ENCODE measurements at places on chromosomes 6 and 20.
A peak's percentile ranks its signal among the peaks of the same experiment; 100 is the strongest.

GRCh38 chr6:44162876-44163625 lies 4.4 kb downstream of the CAPN11 start:
- no peaks in the 10 kb centered on the region for H3K4me1 ChIP-seq
- no peaks in the 10 kb centered on the region for H3K27me3 ChIP-seq
- H3K27ac ChIP-seq, result no peak overlapping the region

DNA sequence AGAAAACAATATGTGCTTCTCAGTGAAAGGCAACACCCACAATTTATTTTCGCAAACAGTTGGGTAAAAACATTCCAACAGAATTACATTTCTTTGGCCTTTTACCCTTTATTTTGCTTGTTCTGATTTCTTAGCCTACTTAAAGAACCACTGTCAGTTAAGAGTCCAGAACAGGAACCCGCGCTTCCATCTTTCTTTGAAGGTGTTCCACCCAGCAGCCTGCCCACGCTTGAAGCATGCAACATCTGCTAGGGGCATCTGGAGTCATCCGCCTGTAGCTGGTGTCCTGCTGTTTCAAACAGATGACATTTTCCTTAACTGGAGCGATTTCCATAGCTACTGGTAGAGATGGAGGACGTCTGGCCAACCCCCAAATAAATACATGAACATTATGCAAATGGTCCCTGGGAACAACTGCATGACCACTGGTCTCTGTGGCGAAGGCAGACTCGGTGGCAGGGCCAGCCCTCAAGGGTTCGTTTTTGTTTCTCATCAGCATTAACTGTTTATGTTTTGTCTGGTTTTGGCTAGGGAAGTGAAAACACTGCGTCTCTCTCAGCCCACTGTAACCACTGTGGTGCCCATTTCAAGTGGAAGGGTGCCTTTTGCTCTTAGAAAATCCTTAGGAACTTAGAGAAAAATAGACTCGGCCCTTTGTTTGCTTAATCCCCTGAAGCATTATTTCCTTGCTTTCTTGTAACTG lies 51.6 kb downstream of the LAMA4 start:
- DNase-seq, result no peak
- no peaks in the 10 kb centered on the region for H3K36me3 ChIP-seq
- no peaks in the 10 kb centered on the region for H3K4me1 ChIP-seq

- H3K4me1 ChIP-seq, result no peaks in the 10 kb centered on the region
- no peak for DNase-seq
- no peak overlapping the region for H3K4me3 ChIP-seq
- no peaks in the 10 kb centered on the region for H3K36me3 ChIP-seq
Observed at GRCh38 chr20:15799871-15800270, 773.4 kb downstream of the KIF16B start.

- no peaks in the 10 kb centered on the region for H3K36me3 ChIP-seq
- DNase-seq, result peak; percentile 33
- peaks cover 58% of the 10 kb centered on the region for H3K4me1 ChIP-seq
- peak overlapping the region; percentile 15 for H3K27ac ChIP-seq
Observed at GRCh38 chr6:89410788-89411144, 1.3 kb downstream of the RRAGD start.

GRCh38 chr6:21508753-21509152 lies 84.8 kb upstream of the SOX4 start:
- no peak overlapping the region for H3K27ac ChIP-seq
- no peaks in the 10 kb centered on the region for H3K4me1 ChIP-seq
- no peak for DNase-seq
- H3K36me3 ChIP-seq, result no peaks in the 10 kb centered on the region

DNA sequence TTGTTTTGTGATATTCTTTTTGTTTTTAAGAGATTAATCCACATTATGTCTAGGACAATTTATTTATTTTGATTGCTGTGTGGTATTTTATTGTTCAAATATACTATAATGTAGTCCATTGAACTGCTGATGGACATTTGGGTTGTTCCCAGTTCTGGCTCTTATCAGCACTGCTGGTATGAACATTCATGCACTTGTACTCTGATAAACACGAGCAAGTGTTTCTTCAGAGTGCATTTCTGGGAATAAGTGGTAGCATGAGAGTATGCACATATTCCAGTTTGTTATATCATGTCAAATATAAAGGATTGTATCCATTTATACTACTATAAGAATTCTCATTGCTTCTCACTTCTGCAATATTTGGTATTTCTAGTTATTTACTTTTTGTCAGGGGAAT lies 7.1 kb downstream of the CALHM6 start:
- no peak overlapping the region for H3K27ac ChIP-seq
- no peak for DNase-seq
- no peak overlapping the region for H3K4me3 ChIP-seq

- H3K27me3 ChIP-seq, result no peaks in the 10 kb centered on the region
- H3K4me3 ChIP-seq, result no peak overlapping the region
- no peaks in the 10 kb centered on the region for H3K36me3 ChIP-seq
- no peaks in the 10 kb centered on the region for H3K4me1 ChIP-seq
Observed at GRCh38 chr6:8143945-8144344, 41.6 kb upstream of the EEF1E1 start.

- no peaks in the 10 kb centered on the region for H3K36me3 ChIP-seq
- no peaks in the 10 kb centered on the region for H3K4me1 ChIP-seq
- H3K27ac ChIP-seq, result no peak overlapping the region
- no peaks in the 10 kb centered on the region for H3K27me3 ChIP-seq
Observed at GRCh38 chr6:133761706-133762105, 127.2 kb upstream of the TCF21 start.

GRCh38 chr6:145734486-145735355 lies 599 bp downstream of the EPM2A start:
- peaks cover 35% of the 10 kb centered on the region for H3K4me1 ChIP-seq
- peak overlapping the region; percentile 61 for H3K27ac ChIP-seq
- DNase-seq, result peak; percentile 38
- no peaks in the 10 kb centered on the region for H3K27me3 ChIP-seq
- H3K4me3 ChIP-seq, result peak overlapping the region; percentile 89

DNA sequence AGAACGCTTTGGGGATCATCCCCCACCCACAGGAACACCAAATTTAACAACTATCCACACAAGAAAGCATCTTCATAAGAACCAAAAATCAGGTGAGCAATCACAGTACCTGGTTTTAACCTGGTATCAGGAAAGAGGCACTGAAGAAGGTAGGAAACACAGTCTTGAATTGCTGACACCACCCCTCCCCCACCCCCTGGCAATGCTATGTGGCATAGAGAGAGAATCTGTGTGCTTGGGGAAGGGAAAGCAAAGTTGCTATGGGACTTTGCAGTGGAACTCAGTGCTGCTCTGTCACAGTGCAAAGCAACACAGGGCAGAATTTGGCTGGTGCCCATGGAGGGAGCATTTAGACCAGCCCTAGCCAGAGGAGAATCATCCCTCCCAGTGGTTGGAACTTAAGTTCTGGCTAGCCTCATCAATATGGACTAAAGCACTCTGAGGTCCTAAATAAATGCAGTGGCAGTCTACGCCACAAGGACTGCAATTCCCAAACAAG lies 565.5 kb downstream of the EPM2A start:
- H3K36me3 ChIP-seq, result no peaks in the 10 kb centered on the region
- H3K4me3 ChIP-seq, result no peak overlapping the region
- no peaks in the 10 kb centered on the region for H3K4me1 ChIP-seq

DNA sequence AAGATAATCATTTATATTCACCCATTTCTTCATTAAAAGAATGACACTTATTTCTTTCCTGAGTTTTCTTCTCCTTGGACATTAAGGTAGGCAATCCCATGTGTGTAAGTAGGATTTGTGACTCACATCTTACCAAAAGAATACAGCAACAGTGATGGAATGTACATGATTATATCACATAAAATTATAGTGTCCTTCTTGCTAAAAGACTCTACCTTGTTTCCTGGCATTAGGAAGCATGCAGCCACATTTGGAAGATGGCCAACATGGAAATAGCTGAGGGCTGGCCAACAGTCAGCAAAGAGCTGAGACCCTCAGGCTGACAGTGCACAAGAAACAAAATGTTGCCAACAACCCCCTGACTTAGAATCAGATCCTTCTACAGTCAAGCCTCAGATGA lies 327.9 kb upstream of the MARCKS start:
- no peak overlapping the region for H3K4me3 ChIP-seq
- no peaks in the 10 kb centered on the region for H3K4me1 ChIP-seq
- no peak for DNase-seq
- no peaks in the 10 kb centered on the region for H3K27me3 ChIP-seq

GRCh38 chr6:106724848-106725247 lies 95.5 kb downstream of the QRSL1 start:
- H3K4me3 ChIP-seq, result no peak overlapping the region
- H3K27ac ChIP-seq, result no peak overlapping the region
- H3K4me1 ChIP-seq, result no peaks in the 10 kb centered on the region
- no peak for DNase-seq

GRCh38 chr6:122042960-122043735 lies 356.3 kb upstream of the HSF2 start:
- H3K27ac ChIP-seq, result no peak overlapping the region
- no peaks in the 10 kb centered on the region for H3K4me1 ChIP-seq
- no peaks in the 10 kb centered on the region for H3K27me3 ChIP-seq
- no peaks in the 10 kb centered on the region for H3K36me3 ChIP-seq

- H3K36me3 ChIP-seq, result no peaks in the 10 kb centered on the region
- H3K27ac ChIP-seq, result no peak overlapping the region
- no peak overlapping the region for H3K4me3 ChIP-seq
- H3K27me3 ChIP-seq, result no peaks in the 10 kb centered on the region
- no peak for DNase-seq
Observed at GRCh38 chr6:150055131-150055530, 13.8 kb downstream of the ULBP3 start.

GRCh38 chr20:2125474-2126112 lies 24.0 kb downstream of the STK35 start:
- H3K36me3 ChIP-seq, result peaks cover 69% of the 10 kb centered on the region
- no peaks in the 10 kb centered on the region for H3K4me1 ChIP-seq
- H3K27me3 ChIP-seq, result no peaks in the 10 kb centered on the region

- H3K36me3 ChIP-seq, result no peaks in the 10 kb centered on the region
- no peak for DNase-seq
- no peak overlapping the region for H3K4me3 ChIP-seq
Observed at GRCh38 chr6:90584636-90585255, 2.1 kb downstream of the MAP3K7 start.

DNA sequence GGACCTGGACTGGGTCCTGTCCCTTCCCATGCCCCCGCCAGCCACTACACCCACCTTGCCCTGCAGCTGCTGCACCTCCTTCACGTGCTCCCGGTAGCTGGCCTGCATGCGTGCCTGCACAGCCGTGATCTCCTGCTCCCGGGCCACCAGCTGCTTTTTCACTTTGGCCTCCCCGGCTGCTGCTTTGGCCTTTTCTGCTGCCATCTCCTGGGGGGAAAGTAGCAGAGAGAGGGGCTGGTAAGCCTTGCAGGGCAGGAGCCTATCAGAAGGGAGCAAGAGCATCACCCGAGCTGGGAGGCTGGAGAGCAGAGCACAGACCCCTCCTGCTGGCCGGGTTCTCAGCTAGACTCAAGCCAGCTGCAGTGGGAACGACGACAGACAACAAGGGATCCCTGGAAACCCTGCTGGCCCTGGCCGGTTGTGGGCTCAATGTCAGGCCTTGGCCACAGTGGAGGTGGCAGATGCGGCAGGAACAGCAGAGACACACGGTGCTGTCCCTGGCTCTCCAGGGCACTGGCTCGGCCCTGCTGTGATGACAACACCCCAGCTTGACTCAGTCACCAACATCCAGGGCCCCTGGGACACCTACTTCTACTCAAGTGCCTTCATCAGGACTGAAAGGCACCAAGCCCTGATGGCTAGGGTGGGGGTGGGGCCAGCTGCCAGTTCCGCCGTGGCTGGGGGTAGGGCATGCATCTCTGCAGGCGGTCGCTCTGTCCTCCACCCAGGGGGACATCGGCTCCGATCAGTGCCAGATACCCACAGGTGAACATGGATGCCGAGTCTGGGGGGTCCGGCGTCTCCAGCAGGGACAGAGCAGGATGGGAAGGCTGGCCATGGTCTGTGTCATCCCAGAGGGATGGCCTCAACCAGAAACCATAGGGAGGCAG lies 45.3 kb downstream of the RRBP1 start:
- H3K4me3 ChIP-seq, result no peak overlapping the region
- H3K27me3 ChIP-seq, result no peaks in the 10 kb centered on the region
- H3K36me3 ChIP-seq, result peaks cover 100% of the 10 kb centered on the region
- H3K27ac ChIP-seq, result no peak overlapping the region

DNA sequence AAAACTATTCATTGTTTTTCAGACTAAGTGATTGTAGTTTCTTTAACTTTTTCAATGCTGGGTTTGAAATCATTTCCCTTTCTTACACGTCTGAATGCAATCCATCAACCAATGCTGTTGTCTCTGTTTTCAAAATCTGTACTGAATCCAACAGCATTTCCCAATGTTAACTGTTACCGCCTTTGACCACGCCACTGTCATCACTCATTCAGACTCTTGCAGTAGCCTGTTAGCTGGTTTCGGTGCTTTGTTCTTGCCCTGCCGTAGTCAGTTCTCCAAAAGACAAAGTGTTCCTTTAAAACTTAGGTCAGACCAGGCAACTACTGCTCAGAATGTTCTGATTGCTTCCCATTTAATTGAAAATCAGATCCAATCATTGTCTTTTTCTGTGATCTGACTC lies 131.3 kb downstream of the PLCB4 start:
- no peaks in the 10 kb centered on the region for H3K4me1 ChIP-seq
- H3K4me3 ChIP-seq, result no peak overlapping the region
- no peak for DNase-seq
- H3K36me3 ChIP-seq, result no peaks in the 10 kb centered on the region
- no peaks in the 10 kb centered on the region for H3K27me3 ChIP-seq

DNA sequence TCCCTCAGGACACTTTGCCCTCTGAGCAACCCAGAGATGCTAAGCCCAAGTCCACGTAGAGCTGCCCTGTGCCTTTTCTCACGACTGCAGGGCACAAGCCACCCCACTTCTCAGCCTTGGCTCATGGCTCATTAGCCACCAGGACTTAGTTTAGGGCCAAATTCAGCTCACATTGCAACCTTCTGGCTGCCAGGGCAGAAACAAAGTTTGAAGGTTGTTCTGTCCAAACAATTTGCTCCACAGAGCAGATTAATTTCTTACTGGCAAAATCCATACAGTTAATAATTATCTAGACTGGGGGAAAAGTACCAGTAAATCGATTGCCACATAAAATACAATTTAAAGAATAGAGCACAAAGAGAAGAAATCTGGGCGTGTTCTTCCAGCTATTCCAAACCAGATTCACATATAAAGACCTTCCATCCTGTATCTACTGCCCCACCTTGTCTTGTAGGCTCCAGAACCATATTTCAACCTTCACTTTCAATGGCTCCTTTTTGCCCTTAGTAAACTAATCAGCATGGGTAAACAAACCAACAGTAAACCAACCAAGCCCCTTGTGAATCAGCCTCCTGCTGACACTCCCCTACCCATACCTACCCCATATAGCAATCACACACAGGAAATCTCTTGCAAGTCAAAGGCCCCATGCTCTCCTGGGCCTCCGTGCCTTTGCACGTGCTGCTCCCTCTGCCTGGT lies 101.9 kb downstream of the QRSL1 start:
- H3K4me1 ChIP-seq, result no peaks in the 10 kb centered on the region
- no peaks in the 10 kb centered on the region for H3K27me3 ChIP-seq
- H3K4me3 ChIP-seq, result no peak overlapping the region
- H3K27ac ChIP-seq, result no peak overlapping the region
- no peaks in the 10 kb centered on the region for H3K36me3 ChIP-seq
- no peak for DNase-seq

GRCh38 chr6:21501021-21501354 lies 92.6 kb upstream of the SOX4 start:
- H3K27ac ChIP-seq, result no peak overlapping the region
- H3K4me1 ChIP-seq, result no peaks in the 10 kb centered on the region

Data from CD14-positive monocyte (primary cell).